Trophoblast cell (in vitro differentiated cells and primary cell): ENCODE measurements at places on chromosomes 2 and 18.

GRCh38 chr2:164023896-164024295 is 288.1 kb upstream of the FIGN start:
- DNase-seq: no peak

GRCh38 chr2:101114268-101114783 is 36.9 kb downstream of the TBC1D8 start:
- no peak for DNase-seq

- no peak for DNase-seq
Observed at GRCh38 chr2:2839782-2840531, 508.9 kb upstream of the MYT1L start.

DNA sequence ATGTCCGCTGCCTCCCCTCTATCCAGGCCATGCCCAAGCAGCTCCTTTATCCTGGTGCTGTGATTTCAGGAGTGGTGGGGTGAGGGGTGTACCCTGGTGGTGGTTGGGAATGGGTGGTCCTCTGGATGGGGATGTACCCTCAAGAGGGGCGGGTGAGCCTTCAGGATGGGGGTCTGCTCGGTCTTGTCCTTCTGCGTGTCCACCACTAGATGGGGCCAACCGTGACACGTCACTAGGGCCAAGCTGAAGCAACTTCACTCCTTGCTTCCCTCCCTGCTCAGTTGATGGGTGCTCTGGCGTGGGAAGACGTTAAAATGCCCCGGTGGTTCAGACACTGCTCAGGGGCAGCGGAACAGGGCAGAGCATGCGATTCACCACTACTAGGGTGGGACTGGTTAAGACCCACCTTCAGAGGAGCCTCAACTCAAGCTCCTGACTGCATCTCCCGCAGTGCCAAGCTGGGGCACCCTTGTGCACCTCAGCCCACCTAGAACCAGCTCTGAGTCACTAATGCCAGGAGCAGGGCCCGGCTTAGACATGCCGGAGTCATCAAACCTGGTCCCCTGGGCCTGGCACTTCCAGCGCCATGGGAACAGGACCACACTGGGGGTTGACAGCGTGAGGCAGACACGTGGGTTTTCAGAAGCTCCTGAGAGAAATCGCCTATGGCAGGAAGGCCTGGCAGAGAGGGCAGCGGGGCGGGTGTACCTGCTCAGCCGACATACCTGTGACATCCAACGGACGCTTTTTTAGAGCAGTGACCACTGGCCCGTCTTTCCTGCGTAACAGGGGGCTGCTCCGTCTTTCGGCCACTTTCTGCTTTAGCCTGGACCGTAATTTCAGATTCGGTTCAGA is 256.7 kb downstream of the HDAC4 start:
- DNase-seq: no peak

DNA sequence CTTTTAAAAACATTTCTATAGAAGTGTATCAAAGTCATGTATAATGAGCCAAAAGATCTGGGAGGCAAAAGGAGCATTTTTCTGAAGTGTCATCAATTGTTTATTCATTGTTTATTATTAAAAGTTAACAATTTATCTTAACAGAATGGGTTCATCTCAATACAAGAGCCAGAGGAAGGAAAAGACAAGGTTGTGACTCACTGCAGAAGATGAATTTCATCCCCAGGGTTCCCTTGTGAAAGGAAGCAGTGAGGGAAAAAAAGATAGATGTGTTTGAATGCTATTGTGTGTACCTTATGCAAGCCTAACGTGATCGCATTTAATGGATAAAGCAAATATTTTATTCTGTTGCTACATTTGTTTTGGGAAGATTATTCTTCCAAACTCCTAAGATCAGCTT is 286.3 kb downstream of the PIEZO2 start:
- no peak for DNase-seq

DNA sequence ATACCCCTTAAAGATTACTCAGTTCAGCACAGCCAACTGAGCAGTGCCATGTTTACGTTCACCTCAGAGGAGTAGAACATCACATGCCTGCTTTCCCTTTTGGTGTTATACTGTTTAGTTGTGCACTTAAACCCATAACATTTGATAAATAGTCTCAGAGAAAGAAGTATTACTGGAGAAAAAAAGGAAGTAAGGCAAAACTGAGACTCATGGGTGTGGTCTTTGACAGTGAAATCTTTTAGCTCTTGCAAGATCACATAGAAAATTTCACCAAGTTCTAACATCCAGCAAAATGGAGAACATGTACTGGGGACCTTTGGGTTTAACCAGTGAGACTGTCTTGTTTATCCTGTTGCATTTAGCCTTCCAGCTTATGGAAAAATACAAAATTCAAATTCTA is 5.6 kb downstream of the TANK start:
- DNase-seq: no peak

GRCh38 chr2:96159084-96159830 is 14.0 kb upstream of the DUSP2 start:
- DNase-seq: no peak

DNA sequence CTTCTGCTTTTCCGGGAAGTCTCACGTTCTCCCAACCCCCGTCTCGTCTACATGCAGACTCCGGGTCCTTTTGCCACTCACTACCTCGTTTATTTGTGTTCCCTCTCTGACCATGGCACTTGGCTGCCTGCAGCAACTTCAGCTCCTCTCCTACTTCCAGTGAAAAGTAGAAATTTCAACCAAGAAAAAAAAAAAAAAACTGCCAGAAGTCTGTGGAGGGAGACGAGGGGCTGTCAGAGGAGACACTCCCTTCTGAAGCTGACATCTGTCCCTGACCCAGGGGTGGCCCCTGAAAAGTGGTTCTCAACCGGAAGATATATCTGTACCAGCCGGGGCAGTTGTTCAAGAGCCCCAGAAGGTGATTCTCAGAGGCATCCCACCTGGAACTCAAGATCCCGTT is 742 bp upstream of the MYO5B start:
- DNase-seq: no peak

DNA sequence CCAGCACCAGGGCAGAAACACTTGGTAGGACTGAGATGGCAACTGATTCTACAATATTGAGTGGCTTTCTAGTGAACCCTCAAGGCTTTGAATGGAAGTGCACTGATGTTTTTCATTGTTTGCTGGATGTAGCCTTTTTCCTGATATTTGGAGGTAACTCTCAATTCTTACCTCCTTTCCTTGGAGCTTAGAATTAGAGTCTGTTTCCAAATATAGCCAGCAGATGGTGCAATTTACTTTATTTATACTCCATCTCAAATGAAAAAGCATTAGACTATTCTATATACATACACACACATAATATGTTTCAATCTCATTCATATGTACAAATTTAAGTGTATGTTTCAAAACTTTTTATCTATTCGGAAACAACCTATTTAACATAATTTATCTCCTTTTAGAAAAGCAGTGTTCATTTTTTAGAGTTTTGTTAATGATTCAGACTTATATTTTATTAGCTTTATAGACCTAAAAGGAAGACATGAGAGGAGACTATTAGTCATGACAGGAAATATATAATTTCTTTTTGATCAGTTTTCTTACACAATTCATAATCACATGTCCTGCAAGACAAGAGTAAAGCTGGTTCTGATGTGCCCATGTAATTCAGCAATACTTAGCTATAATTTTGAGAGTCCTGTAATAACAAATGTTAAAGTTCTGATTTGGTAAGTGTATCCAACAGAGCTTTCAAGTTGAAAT is 124.8 kb downstream of the NUP35 start:
- DNase-seq: no peak

- DNase-seq: peak; percentile 14
Observed at GRCh38 chr2:98569197-98569793, 39.0 kb downstream of the COA5 start.

DNA sequence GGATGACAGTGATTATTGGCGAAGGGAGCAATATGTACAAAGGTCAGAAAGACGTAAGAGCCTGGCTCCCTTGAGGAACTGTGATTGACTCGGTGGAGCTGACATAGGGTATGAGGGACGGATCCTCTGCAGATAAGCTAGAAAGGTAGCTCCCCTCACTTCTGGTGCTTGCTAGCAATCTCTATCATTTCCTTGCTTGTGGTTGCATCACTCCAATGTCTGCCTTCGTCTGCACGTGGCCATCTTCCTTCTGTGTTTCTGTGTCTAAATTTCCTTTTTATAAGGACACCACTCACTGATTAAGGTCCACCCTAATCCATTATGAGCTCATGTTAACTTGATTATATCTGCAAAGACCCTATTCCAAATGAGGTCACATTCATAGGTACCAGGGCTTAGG is 22.9 kb upstream of the LMAN1 start:
- DNase-seq: no peak

GRCh38 chr2:106124905-106125549 is 69.1 kb downstream of the UXS1 start:
- DNase-seq: peak; percentile 70

- DNase-seq: no peak
Observed at GRCh38 chr2:37301408-37301807, 23.2 kb downstream of the PRKD3 start.

- DNase-seq: no peak
Observed at GRCh38 chr18:45328811-45329210, 286.5 kb upstream of the SLC14A2 start.

DNA sequence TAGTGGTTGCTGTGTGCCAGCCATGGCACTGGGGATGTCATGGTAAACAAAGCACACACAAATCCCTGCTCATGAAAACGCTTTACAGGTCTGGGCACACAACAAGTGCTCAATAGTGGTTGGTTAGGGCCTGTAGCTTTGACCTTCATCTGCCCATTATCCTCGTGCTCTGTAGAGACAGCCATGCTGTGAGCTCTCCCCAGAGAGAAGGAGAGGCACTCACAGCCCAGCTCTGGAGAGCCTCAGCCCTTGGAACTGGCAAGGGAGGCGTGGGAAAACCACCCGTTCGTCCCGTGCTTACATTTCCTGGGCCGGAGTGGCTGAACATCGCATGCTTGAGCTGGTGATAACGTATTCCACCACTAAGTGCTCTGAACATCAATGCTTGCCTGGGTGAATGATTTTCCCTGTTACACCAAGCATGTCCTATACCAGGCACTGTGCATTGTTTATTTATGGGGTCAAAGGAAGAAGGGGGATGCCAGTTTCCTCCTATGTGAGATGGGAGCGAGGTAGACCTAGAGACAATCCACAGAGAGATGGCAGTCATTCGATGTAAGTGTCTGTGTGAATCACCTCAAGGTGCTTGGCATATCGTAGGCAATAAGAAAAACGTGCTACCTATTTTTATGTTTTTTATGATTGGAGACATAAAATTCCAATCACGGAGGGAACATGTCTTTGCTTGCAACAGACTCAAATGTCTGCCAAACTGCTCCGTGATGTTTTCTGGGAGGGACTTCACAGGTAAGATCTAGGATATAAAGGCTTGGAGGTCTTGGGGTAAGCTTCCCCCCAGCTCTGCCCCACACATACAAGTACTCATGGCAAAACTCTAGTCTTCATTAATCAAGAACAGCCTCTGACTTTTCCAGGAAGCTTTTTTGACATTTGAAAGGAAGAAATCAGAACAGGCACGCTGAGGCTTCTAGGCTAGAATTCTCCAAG is 75.5 kb downstream of the DDX1 start:
- DNase-seq: no peak

- DNase-seq: no peak
Observed at GRCh38 chr2:30502310-30502709, 55.3 kb downstream of the LCLAT1 start.

DNA sequence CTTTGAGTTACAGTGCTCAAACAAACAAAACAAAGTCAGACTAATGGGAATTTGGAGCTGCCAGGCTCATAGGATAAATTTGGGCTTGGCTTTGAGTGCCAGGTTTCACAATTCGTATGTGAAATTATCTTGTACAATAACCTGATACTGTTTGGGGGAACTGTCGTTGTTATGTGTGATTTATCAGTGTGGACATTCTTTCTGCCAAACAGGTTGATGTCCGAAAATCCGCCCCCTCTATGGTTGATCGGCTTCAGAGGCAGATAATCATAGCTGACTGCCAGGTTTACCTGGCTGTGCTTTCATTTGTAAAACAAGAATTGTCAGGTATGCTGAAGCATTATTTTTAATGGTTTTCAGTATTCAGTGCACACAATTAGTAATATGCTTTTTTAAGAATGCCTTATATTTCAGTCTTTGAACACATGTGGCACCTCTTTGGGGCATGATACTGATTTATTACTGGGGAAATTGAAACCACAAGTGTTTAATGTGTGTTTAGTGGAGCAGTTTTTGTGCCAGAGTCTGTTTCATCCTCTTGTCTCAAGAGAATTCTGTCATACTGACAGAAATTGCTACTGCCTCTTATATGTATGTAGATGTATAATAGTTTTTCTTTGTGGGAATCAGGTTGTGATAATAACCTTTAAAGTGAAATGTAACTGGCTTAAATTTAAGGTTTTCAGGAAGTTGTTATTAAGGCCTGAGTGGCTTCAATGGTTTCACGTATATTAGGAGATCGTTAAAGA is 54.6 kb downstream of the TTC39C start:
- DNase-seq: no peak

GRCh38 chr2:33090553-33091134 is 143.9 kb downstream of the LTBP1 start:
- DNase-seq: no peak

DNA sequence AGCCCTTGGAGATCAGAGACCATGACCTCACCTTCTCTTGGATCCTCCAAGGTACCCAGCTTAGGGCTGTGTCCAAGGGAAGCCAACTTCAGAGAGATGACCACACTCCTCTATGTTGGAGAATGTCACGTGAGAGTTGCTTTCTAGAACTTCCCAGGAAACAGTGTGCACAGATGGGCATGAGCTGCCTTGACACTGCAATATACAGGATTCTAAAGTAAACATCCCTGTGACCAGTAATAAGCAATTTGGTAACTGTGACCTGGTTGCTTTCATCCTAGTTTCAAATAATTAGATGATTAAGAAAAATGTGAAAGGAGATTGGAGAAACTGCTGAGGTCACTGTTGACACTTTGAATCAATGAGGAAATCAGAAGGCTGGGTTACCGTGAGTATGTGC is 181.1 kb upstream of the EPAS1 start:
- no peak for DNase-seq

GRCh38 chr2:17107151-17107550 is 411.1 kb downstream of the RAD51AP2 start:
- no peak for DNase-seq

GRCh38 chr2:112724591-112725525 is 4.0 kb downstream of the NT5DC4 start:
- no peak for DNase-seq

- DNase-seq: peak; percentile 1
Observed at GRCh38 chr2:122960759-122961641, 1064.1 kb upstream of the CNTNAP5 start.

DNA sequence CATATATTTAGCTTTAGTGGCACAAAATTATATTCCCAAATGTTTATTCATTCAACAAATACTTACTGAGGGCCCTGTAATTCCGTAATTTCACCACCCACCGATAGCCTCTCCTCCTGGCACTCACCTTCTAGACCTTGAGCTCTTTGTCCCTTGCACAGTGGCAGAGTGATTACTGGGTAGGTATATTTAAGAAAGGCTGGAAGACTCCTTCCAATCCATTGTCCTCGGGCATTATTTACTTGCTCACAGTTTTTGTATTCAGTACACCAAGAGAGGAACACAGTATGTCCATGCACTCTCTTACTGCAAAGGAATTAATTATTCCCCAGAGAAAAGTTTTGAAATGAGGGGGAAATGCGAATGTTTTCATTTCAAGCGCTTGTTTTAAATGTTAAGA is 1.1 kb upstream of the CDCA7 start:
- no peak for DNase-seq

- no peak for DNase-seq
Observed at GRCh38 chr2:155223781-155224406, 525.4 kb downstream of the KCNJ3 start.
